HFFc6 (cell line): ENCODE measurements at places on chromosomes 6 and 20. TPM values are rescaled to one million over a fixed set of nuclear protein-coding genes. Genes with fewer than 3 reads are reported as not detected.

- 0 out of 2 replicates have a peak, but pooled peaks cover 9% of the 10 kb centered on the region for H3K36me3 ChIP-seq
- no peak overlapping the region for H3K4me3 ChIP-seq
- H3K4me1 ChIP-seq, result peaks cover 21% of the 10 kb centered on the region
- DNase-seq, result no peak
- H3K27ac ChIP-seq, result no peak overlapping the region
Observed at GRCh38 chr6:31144970-31145340, 6.1 kb upstream of the PSORS1C2 start.

GRCh38 chr6:4364172-4364571 lies 228.8 kb upstream of the ECI2 start:
- H3K27me3 ChIP-seq, result no peaks in the 10 kb centered on the region; the same call in 1 of the 2 replicates
- H3K4me1 ChIP-seq, result peaks cover 47% of the 10 kb centered on the region
- DNase-seq, result no peak
- H3K4me3 ChIP-seq, result no peak overlapping the region
- no peak overlapping the region for H3K27ac ChIP-seq

DNA sequence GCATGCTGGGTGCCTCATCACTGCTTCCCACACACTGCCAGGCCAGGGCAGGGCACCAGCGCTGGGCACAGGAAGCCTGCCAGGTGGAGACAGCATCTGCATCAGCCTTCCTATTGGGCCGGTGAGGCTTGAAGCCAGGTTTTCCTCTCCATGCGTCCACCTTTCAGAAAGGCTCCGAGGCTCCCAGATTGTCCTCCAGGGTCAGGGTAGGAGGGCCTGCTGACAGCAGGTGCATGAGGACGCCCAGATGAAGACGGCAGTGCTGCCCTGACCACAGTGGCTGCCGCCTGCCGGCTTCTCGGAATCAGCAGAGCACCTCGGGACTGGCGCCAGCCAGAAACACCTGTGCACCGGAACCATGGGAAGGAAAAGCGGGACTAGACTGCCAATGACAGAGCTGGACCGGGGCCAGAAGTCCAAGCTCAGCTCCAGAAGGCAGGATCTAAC lies 170.5 kb upstream of the CST7 start:
- no peak for DNase-seq
- H3K27ac ChIP-seq, result no peak overlapping the region
- no peak overlapping the region for H3K4me3 ChIP-seq
- H3K27me3 ChIP-seq, result peaks cover 13% of the 10 kb centered on the region
- H3K36me3 ChIP-seq, result peaks cover 7% of the 10 kb centered on the region

DNA sequence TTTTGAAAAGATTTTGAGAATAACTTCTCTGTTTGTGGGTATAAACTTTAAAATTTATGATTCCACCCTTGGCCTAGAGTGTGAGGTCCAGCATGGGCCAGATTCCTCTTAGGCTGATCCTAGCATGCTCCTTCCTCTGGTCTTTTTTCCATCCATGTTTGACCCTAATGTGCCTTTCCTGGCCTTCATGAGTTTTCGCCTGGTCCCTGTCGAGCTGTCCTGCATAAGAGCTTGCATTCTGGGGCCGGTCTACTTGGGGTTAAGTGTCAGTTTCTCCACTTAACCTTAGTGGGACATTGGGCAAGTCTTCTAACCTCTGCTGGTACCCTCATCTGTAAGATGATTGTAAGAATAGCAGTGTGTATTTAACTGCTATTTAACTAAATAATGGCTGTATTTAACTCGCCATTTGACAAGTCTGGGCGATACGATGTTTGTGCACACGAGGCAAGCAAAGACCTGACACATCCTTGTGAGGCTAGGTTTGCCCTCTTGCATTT lies 40.7 kb upstream of the TAGAP start:
- no peak overlapping the region for H3K27ac ChIP-seq
- H3K4me1 ChIP-seq, result no peaks in the 10 kb centered on the region
- no peak for DNase-seq
- no peaks in the 10 kb centered on the region for H3K36me3 ChIP-seq

GRCh38 chr20:40471261-40471629 lies 217.8 kb downstream of the MAFB start:
- H3K4me1 ChIP-seq, result no peaks in the 10 kb centered on the region
- no peak overlapping the region for H3K4me3 ChIP-seq
- H3K27me3 ChIP-seq, result no peaks in the 10 kb centered on the region; the same call in 1 of the 2 replicates
- no peak overlapping the region for H3K27ac ChIP-seq
- no peaks in the 10 kb centered on the region for H3K36me3 ChIP-seq

Gene SNAI1
- total RNA-seq, result 4.8 to 6.8 TPM (median 5.9 TPM) in 3 replicates
